ENCODE measurements at places on chromosomes 6 and 20.

DNA sequence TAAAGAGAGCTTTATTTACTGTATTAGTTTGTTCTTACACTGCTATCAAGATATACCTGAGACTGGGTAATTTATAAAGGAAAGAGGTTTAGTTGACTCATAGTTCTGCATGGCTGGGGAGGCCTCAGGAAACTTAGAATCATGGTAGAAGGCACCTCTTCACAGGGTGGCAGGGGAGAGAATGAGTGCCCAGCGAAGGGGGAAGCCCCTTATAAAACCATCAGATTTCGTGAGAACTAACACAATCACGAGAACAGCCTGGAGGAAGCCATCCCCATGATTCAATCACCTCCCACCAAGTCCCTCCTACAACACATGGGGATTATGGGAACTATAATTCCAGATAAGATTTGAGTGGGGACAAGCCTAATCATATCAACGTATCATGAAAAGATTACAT, 27.2 kb downstream of the ARID1B start:
- DNase-seq, result no peak

GRCh38 chr6:27838945-27839625, 73.1 kb downstream of the OR2B2 start:
- DNase-seq, result peak; percentile 48

DNA sequence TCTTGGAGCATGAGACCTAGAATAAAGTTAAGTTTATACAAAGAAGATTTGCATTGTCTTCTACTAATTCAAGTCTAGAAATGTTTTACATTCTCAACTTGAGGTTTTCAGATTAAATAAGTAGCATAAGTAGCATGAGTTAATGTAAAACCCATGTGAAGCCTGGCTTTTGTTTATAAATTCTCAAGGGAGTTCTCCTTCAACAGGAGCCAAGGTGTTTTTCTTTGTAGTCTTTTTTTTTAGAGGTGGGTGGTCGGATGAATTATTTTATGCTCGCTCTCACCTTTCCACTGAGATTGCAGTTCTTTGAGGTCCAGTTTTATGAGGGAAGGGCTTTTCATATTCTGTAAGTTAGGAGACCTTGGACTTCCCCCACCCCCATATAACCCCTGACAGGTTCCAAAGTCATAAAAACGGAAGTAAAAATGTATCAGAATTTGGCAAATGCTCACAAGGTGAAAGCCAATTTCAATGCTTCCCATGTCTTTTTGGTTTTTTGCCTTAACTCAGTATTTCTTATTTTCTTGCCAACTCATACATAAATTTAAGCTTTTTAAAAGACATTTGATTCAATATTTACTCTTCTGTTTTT, 244.3 kb upstream of the ASCC3 start:
- no peak for DNase-seq

- no peak for DNase-seq
These were observed 462.9 kb downstream of the COL12A1 start for GRCh38 chr6:74742793-74743508.

GRCh38 chr20:13292201-13292885, 71.3 kb downstream of the ISM1 start:
- DNase-seq, result no peak

GRCh38 chr6:13369591-13369990, 41.3 kb upstream of the TBC1D7 start:
- no peak for DNase-seq

- no peak for DNase-seq
These were observed 109.0 kb downstream of the GJA10 start for GRCh38 chr6:90003069-90003795.
